Astrocyte of the spinal cord (primary cell): ENCODE measurements at places on chromosomes 7 and 10.

DNA sequence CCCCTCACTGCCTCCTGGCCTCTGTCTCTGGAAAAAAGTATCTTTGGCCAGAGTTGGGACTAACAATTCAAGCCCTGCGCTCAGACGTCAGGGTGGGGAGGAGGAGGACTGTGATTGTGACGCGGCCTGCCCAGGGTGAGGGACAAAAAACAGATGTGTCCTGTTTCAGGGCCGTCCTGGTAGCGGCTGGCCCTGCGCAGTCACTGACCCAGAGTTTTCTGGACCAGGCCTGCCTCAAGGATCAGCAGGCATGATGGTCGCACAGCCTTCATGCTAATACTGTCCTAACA is 110.1 kb downstream of the CYTH3 start:
- no peak for DNase-seq

- peak; percentile 66 for DNase-seq
These were observed 561 bp downstream of the PLEKHA1 start for GRCh38 chr10:122374859-122375678.

- DNase-seq, result no peak
These were observed 49.6 kb downstream of the ITPRID1 start for GRCh38 chr7:31563522-31563921.

GRCh38 chr7:137734221-137734620 is 112.6 kb downstream of the DGKI start:
- no peak for DNase-seq

DNA sequence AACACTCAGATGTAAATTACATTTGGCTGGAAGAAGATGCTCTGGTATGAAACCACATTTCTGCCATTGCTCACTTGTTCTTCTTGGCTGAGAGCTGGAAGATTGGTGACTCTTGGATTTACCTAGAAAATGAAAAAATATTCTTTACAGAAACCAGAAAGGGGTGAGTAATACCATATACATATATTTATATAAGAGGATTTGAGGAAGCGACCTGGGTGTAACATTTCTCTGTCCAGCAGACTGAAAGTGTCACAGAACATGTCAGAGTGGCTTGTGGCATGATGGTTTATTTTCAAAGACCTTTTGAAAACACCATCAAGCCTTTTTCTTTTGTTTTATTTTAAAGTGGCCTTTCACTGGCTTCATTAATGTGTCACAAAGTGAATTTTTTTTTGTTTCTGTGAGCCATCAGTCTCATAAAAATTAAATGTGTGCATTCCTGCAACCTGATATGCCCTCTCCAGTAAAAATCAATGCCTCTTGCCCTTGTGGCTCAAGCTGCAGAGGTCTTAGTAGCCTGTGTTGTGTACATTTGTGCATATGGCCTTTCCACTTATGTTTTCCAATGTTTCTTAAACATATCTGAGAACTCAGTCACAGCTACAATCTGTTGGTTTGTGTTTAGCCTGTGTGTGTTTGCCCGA is 23.5 kb downstream of the CREB5 start:
- DNase-seq, result no peak

DNA sequence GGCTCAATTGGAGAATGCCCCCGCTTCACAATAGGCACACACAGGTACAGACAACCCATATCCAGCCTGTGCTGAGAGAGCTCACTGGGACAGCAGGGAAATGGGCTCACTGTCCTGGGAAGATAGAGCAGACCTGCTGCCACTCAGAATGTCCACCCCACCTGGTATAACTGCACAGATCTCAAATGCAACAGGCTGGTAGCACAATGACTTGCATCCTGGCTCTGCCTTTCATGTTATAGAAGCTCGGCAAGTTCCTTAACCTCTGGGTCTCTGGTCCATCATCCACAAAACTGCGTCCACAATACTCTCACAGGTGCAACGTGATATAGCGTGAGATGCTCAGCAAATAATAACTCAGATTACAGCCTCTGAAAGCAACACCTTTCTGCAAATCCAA is 295.4 kb downstream of the GRID1 start:
- no peak for DNase-seq

DNA sequence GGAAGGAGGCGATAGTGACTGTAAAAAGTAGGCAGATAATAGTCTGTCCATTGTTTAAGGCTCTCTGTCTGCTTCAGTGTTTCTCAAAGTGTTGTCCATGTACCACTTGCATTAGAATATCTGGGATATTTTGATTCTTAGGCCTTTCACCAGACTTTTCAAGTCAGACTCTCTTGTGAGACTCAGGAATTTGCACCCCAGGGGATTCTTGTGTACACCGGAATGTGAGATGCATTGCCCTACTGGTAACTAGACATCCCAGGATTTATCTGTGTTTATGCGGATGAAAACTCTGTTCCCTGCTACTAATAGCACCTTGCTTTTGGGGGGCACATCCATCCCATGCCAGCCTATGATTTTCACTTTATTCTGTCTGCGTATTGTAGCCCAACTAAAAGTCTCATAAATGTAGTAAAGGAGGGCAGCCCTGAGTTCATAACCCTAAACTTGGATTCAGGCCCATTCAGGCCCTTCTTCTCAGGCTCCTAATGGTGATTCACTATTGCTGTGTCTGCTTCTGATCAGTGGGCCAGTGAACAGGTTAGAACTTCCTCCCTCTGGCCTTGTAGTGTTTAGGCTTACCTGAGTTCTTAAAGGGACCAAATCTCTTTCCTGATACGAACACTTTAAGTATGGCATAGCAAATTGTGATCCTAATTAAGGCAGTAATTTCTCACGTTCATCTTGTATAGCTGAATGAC is 71.8 kb upstream of the RPA3 start:
- no peak for DNase-seq

DNA sequence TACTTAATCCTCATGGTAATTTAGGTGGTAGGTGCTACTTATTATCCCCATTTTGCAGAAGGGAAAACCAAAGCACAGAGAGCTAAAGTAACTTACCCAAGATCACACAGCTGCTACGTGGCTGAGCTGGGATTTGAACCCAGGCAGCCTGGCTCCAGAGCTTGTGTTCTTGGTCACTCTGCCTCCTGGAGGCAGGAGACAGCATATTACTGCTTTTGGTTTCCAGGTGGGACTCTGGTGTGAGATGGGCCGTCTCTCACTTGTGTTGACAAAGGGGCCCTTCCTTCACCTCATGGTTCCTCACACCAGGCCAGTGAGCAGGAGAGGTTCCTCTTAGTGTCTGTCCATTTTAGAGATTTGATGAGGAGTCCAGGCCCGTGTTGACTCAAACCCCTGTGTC is 79.8 kb upstream of the PPIF start:
- no peak for DNase-seq

DNA sequence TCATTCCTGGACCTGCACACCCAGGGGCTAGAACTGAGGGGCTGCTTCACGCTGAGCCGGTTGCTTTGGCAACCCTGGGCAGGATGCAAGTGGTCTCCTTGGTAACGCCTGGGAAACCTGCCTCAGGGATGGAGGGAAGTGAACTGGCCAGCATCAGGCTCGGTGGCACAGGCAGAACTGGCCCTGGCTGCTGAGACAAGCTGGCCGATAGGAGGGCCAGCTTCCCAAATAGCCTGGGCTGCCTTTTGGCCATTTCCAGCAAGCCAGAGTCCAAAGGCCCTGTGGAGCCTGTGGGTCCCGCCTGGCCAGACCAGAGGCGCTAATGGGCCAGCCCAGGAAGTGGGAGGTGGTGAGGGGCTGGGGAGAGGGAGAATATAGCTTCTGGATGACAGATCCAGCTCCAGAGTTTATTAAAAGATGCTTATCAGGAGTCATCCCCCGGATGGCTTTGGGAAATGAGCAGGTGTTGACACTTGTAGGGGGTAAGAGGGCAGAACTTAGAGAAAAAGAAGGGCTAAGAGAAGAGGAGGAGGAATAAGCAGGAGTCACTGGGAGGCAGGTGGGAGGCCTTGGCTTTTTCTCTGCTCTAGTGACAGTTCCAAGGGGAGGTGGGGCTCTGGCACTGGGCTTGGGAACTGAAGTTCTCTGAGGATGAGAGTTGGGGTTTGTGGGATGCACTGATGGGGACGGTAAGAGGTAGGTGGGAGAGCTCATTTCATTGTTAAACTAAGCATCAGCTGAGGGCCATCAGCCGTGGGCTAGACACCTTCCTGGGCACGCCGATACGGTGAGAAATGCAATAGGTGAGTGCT is 9.6 kb downstream of the NEURL1 start:
- no peak for DNase-seq

DNA sequence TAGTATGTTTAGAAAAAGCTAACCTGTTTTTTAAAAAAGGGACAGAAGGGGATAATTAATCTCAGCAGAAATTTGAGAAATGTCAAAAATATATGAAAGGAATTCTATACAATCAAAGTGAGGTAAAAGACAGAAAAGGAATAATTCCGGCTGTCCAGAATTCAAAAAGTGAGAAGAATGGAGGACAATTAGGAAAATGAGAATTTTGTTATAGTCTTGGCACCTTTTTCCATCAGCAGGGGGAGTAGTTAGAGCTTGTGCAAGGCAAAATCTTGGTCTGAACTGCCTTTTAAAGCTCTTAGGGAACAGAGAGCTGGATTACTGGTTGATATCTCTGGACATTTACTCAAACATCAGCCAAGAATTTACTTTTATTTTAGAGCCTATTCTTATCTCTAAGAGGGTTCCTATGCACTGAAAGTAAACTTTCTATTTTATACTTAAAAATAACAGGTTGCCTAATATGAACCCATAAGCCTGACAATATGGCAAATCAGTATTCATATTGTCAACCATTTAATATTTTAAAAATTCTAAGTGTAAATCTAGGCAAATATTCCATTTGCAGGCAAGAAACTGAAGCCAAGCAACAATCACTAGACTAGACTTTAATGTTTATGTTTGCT is 185.6 kb downstream of the ANK3 start:
- peak; percentile 41 for DNase-seq

- DNase-seq, result no peak
These were observed 722.2 kb downstream of the PARD3 start for GRCh38 chr10:34092891-34093290.

- DNase-seq, result no peak
These were observed 20.8 kb downstream of the LAT2 start for GRCh38 chr7:74230446-74231231.

DNA sequence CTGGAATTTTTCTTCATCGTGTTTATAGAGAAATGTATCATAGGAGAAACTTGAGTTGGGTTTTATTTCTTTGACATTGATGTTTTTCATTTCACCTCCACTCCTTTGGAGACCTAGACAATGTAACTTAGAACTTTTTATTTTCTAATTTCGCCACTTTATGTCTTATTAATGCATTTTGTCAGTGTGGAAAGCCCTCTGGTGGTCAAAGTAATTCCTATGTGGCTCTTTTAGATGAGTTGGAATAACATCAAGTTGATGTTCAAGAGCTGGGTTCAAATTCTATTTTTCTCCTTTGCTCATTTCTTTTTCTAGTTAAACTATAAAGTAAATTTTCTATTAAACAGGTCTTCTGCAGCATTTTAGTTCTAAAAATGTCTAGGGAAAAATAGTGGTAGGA is 478.6 kb downstream of the LRMDA start:
- DNase-seq, result peak; percentile 50

DNA sequence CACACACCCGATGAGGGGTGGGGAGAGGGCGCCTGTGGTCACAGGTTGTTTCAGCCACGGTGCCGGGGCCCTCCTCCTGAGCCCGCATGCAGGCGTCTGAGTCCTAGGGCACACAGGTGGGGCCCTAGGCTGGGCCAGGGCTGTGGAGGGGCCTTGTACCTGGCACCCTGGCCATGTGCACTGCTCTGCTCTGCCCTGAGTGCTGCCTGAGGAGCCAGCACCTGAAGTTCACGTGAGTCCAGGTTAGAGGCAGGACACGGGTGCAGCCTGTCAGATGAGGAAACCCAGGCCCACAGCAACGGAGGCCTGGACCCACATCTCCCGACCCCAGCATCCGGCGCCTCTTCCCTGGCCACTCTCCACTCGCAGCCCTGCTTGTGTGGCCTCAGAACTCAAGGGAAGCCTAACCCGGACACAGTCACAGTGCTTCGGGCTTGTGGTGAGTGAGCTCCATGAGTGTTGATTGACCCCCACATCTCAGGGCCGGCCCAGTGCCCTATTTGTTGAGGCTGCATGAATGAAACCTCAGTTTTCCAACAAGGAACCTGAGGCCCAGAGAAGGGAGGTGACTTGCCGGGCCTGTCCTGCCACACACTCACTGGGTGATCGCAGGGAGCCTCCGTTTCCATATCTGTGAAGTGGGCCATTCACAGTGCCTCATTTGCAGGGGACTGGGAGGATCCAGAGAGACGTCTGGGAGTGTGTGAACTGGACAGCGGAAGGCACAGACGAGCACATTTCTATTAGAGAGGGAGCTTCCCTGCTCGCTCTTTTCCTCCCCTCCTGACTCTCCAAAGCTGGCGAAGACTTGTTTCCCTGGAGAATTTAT is 39.6 kb downstream of the PPIF start:
- no peak for DNase-seq
